ENCODE measurements at places on chromosomes 12 and 14.

DNA sequence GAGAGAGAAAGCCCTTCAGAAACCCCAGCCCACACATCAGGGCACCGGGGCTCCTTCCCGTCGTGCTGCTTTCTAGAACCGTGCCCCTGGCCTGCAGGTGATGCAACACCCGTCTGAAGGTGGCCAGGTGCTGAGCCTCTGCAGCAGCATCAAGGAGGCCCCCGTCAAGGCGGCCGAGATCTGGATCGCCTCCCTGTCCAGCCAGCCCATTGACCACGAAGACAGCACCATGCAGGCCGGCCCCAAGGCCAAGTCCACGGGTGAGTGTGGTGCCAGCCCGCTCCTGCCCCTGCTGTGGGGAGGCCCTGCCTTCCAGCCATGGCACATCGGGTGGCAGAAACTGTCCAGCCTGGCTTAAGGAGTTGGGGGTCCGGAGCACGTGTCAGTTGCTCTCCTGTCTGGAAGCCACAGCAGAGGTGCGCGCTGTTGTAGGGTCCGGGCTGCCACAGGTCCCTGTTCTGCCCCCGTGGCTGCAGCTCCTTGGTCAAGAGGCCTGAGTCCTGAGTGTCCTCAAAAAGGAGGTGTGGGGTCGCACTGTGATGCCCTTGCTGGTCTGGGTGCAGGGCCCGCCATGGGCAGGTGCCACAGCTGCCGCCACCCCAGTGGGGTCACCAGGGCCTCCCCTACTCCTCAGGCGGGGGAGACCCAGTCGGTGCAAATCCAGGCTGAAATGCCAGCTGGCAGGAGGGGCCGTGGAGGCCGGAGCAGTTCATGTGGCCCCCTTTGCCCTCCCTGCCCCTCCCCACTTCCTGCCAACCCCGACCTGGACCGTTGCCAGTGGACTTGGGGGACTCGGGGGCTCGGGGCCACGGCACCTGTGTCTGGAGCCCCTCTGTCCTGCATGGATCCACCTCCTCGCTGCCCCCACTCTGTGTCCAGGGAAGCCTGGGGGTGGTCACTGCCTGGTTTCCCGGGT lies 31.0 kb upstream of the TEX22 start:
- DNase-seq, result no peak

DNA sequence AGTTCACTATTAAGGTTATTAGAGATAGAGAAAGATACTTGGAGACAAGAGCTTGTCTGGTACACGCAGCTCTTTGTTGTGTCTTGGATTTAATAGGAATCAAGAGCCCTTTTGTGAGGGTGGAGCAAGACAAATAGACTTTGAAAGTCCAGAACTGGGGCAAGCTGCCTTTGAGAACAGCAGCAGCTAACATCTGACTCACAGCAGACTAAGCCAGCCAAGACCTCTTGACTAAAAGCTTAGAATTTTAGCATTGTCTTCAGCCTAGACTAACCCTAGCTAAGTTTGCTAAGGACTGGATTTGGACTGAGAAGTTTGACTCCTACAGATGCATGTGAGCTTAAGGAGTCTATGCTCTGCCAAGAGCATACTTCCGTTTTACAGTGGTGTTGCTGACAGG lies 201.9 kb upstream of the RBM19 start:
- no peak for DNase-seq

- no peak for DNase-seq
Measured at GRCh38 chr12:57630891-57631433, 2.0 kb downstream of the B4GALNT1 start.

- DNase-seq, result peak; percentile 72
Measured at GRCh38 chr12:104486943-104487819, 30.4 kb downstream of the CHST11 start.

DNA sequence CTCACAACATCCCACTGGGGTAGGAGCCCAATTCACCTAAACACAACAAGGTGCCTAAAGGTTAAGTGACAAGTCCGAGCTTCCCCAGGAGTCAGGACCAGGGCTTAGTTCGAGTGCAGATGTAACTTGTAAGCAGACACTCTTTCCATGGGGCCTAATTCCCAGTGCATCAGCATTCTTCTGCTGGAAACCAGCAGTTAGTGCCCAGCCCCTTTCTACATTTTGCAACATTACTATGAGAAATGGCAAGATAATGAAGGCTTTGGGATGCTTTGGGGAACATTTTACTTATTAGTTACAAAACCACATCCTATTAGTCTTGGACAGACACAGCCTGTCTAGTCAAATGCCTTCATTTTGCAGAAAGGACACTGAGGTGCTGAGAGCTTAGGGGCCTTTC lies 179.8 kb downstream of the CALM1 start:
- DNase-seq, result no peak

Data from kidney tubule cell (primary cell).